ENCODE measurements at places on chromosomes 12 and 14.

DNA sequence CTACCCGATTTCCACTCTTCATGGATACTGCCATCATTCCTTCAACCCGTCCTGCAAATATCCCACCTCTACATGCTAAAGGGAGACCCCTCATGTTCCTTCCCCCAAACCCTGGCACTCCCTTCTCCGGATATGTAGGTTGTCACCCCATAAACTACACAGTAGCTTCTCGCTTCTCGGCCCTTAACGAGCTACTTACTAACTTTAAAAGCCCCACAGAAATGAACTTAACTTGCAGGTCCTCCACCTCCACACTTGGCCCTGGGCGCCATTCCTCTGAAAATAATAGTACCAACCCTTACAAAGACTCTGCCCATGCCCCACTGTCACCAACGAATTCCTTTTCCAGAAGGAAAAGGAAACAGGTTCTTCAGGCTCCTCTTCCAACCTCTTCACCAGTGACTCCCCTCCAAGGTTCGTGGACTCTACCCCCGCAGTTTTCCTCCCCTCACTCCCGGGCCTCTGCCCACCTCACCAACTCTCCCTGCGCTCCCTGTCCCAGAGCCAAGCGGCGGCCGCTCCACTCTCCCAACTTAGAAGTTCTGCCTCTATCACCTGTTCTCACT, 1.2 kb downstream of the SPPL3 start:
- DNase-seq: no peak

DNA sequence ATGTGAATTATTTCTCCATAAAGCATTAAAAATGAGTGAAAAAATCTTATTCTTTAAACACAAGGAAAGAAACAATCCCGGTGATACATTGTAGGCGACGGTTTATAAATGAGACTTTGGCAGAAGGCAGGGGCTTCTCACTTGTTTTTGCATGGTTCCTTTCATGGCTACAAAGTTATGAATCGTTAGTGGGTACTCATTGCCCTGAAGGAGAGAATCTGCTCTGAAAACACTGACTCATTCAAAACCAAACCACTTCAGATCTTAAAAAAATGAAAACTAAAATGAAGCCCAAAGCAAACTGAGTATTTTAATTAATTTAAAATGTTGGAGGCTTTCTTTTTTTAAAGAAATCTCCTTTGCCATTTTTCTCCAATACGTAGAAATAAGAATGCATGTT, 41.4 kb upstream of the AMIGO2 start:
- DNase-seq: no peak

GRCh38 chr12:49636979-49637755, 13.8 kb downstream of the PRPF40B start:
- peak; percentile 27 for DNase-seq

DNA sequence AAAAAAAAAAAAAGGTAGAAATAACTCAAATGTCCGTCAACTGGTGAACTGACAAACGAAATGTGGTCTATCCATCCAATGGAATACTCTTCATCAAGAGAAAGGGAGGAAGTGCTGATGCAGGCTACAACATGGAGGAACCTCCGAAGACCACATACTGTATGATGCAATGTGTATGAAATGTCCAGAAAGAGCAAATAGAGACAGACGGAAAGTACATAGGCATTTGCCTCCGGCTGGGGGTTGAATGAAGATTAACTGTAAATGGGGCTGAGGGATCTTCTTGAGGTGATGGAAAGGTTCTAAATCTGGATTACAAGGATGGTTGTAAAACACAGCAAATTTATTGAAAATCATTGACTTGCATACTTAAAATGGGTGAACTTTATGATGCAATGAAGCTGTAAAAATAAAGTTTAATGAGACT, 35.4 kb downstream of the DLK1 start:
- no peak for DNase-seq

GRCh38 chr14:42428996-42429395, 822.3 kb downstream of the LRFN5 start:
- no peak for DNase-seq

GRCh38 chr14:80605536-80605935, 336.0 kb downstream of the CEP128 start:
- no peak for DNase-seq

- DNase-seq: no peak
Measured at GRCh38 chr14:69479696-69480095, 4.8 kb upstream of the PLEKHD1 start.

GRCh38 chr12:12336049-12336411, 14.0 kb downstream of the MANSC1 start:
- DNase-seq: no peak

DNA sequence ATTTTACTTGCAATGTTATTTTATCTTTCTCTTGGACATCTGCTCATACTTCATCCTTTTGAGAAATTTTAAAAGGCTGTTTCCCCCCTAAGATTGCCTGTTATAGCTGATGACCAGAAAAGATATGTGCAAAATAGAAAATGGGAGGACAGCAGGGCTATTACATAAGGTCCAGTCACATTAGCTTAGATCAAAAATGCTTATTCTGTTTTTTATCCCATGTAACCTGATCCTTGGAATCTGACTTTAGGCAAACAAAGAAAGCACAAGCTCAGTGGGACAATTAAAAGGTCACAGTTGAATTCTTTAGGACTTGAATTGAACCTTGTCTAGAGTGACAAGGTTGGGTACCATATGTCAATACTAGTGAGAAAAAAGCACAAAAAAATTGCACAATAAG, 65.1 kb upstream of the TRHDE start:
- DNase-seq: no peak

DNA sequence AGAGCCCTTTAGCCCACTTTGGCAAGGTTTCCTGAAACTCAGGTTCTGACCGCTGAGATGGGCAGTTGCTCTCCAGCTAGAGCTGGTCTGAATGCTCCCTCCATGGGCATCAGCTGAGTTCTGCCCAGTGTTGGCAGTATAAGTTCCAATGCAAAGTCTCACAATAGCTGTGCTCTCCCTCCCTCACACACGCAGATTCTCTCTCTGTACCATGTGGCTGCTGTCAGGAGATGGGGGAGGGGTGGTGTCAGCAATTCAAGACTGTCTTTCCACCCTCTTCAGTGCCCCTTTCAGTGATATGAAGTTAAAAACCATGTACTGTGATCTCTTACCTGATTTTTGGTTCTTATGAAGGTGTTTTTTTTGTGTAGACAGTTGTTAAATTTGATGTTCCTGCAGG, 164.3 kb upstream of the PLEKHA5 start:
- DNase-seq: no peak
